ENCODE measurements at places on chromosomes 1 and 21. TPM values are rescaled to one million over a fixed set of nuclear protein-coding genes. Genes with fewer than 3 reads are reported as not detected.
A peak's percentile ranks its signal among the peaks of the same experiment; 100 is the strongest.

The AIM2 gene
- total RNA-seq = not detected

The AIRE gene
- total RNA-seq = 0.17 TPM

DNA sequence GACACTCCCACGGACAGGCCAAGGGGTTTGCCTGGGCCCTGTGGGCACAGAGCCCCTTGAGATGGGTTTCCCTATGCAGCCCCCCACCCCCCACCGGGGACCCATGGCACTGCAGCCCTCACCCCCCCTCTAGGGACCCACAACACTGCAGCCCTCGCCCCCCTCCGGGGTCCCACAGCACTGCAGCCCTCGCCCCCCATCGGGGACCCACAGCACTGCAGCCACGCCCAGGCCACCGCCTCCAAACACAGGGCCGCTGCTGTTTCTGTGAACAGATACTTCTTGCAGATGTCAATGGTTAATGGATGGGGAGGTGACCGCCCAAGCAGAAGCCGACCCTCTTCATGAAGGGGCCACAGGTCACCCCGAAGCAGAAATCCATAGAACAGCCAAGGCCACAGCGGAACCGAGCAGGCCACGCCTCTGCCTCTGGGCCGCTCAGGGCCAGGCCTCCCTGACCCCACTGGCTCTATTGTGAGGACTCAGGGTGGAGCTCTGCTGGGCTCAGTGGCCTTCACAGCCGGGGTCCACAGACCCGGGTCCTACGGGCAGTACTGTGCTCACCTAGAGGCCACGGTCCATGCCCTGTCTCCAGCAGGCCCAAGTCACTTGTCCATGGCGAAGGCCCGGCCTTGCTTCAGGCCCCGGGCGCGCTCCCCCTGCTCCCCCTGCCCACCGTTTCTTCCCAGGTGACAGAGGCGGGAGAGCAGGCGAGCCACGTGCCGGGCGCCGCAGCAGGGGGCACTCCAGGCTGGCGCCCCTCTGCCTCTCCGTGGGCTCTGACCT, 4.1 kb upstream of the POFUT2 start:
- no peak for DNase-seq

- DNase-seq = no peak
These were observed 352 bp downstream of the KCNK1 start for GRCh38 chr1:233614173-233614742.

GRCh38 chr1:88730995-88731394, 46.9 kb downstream of the PKN2 start:
- DNase-seq = no peak

DNA sequence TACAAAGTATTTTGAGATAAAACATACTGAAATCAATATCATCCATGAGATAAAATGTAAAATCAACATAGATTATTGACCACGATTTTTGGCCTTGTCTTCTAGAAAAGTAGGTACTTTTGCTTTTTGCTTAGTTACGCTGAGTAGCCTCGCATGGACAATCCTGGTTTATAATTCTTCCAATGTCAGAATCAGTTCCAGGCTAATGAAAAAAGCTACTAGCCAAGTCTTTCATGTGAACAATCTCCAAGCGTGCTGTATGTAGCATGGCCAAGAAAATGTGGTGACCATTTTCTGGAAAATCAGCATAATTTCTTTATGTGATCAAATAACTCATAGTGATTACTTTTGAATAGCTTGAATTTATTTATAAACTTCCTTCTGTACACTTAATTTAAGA, 145.8 kb downstream of the NTMT2 start:
- no peak for DNase-seq

DNA sequence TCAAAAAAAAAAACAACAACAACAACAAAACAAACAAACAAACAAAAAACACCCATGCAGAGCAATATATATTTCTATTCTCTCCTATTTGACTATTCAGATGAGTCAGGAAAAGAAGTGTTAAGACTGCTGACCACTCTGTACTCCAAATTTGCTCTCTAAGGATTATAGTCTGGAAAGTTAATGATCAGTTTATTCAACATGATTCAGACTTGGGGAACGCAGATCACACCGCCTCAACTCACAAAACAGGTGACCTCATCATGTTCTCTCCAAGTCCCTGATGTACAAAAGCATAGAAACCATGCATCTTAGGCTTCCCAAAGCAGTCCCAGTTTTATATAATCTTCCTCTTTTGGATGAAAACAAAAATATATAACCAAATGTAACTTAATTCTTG, 51.9 kb upstream of the PRRC2C start:
- DNase-seq = peak; percentile 85

The PIGP gene
- total RNA-seq = 11.4 TPM

DNA sequence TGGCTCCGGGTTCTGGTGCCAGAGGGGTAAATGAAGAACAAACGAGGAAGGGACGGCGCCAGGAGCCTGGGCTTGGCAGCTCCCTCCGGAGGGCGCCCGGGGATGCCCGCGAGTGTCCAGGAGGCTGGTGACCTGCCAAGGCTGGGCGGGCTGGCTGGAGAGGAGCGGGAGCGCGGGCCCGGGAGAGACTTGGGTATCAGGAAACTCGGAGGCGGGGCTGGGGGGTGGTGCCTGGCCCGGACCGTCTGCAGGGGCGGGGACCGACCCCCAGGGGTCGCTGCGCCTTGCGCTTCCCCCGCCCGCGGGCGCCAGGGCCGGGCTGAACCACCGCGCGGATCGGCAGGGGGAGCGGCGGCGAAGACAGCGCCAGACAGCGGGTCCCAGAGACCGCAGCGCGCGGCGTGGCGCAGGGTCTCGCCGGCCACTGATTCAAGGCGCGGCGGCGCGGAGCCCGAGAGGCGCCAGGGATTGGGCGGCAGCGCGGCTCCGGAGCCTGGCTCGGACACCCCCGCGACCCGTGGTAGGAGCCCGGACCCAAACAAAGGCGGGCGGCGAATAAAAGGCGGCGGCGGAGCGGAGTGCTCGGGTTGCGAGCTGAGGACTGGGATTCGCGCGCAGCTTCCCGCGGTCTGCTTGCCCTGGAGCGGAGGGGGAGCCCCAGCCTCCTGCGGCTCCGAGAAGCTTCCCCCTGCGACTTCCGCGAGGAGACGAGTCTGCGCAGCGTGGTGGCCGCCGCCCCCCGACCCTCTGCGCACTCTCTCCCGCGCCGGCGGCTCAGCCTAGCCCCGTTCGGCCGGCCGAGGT, at the start of gene DISP3:
DISP3 (plus strand) TSS at position 585 of the 804 bp plus-strand sequence. CDS start 21,838 bp downstream, outside the sequence.
- DNase-seq = no peak

- DNase-seq = no peak
These were observed 75.8 kb upstream of the GNG4 start for GRCh38 chr1:235725434-235725833.

The RBP7 gene
- total RNA-seq = 11.1 TPM

GRCh38 chr1:222023025-222023424, 281.1 kb upstream of the DUSP10 start:
- no peak for DNase-seq

The GPR3 gene
- 1.6 TPM for total RNA-seq

DNA sequence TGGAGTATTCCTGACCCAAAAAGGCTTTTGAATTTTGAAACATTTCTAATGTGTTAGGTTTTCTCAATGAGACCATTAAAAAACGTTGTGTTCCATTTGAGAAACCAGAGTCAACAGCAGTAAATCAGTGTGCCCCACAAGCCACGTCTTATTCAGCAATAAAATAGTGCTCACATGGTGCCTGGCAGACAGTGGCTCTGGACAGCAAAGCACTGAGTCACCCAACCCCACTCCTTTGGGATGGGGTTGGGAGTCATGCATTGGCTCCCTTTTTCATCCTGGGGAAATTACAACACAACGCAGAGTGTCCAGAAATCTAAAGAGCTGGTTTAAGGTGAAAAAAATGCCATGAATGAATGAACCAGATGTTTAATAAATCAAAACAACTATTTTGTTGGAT, 46.5 kb downstream of the KCNJ15 start:
- peak; percentile 95 for DNase-seq

DNA sequence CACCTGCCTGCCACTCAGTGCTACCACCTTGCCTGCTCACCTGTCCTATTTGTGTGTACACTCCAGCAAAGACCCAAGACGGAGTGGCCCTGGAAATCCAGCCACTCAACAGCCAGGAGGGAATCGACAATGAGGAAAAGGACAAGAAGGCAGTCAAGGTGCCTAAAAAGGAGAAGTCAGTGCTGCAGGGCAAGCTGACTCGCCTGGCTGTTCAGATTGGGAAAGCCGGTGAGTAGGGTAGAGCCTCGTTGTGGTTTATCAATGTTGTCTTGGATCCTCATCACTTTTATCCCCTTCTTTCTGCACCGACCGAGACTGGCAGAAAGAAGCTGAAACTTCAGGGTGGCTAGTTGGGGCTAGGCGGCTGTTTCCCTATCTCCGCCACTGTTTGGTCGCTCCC, 61.4 kb upstream of the LAX1 start:
- no peak for DNase-seq

GRCh38 chr1:220007438-220007837, 38.9 kb downstream of the EPRS1 start:
- DNase-seq = no peak

- DNase-seq = no peak
These were observed 40.8 kb upstream of the UTS2 start for GRCh38 chr1:7893529-7894180.

DNA sequence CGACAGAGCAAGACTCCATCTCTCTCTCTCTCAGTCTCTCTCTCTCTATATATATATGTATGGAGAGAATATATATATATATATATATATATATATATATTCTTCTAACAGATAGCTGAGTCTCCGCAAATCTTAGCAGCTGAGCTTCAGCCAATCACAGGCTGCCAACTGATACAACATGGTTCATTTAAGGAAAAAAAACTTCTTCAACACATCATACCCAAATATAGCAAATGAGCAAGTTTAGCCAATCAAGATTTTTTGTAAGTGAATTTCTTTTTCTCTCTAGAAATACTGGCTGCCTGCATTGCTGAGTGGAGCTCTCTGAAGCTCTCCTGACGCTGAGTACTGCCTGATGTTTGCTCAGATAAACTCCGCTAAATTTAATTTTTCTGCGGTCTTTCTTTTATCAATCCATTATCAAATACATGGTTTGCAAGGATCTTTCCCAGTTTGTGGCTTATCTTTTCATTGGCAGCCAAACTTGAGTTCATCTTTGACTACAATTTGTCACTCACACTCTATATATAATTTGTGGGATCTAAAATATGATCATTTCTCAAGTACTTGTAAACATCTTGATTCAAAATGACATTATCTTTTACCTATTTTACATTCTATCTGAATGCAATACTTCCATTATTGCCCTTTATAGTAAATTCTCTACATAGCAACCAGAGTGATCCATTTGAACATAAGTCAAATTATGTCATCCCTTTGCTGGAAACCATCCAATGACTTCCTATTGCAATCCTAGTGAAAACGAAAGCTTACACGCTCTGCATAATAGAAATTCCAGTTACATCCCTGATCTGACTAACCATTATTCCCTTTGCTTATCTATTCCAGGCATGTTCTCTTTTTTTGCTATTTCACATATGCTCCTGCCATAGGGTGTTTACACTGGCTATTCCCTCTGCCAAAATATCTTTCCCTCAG, 2131.7 kb downstream of the MRPL39 start:
- no peak for DNase-seq

DNA sequence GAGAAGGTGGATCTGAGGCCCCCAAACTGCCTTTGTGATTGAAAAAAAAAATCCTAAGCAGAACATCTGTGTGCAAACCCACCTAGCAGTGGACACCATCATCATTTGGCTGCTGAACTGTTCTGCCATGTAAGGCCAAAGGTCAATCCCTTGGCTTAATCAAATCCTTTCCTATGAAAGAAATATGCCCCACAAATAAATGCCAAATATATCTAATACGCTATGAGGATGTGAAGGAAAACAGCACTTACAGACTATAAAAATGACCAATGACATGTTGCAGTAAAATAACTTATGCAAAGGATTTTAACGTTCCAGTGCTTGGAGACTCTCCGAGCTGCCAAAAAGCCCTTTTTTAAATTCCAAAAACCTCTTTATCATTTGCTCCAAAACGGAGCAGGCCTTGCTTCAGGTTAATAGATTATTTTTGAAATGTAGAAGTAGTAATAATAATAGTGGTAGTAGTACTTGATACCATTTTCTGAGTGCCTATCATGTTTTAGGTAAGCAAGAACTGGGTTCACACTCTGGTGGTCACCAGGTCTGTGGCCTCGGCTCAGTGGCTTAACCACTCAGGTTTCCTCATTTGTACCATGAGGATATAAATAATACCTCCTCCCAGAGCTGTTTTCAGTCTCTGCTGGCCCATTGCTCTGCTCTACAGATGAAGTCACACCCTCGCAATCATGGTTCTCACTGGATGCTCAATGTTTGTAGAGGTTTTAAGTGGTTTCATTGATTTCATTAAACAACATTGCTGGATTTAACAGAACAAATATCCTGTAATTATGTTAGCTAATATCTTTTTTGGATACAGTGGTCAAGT, 47.9 kb upstream of the EDEM3 start:
- DNase-seq = no peak

DNA sequence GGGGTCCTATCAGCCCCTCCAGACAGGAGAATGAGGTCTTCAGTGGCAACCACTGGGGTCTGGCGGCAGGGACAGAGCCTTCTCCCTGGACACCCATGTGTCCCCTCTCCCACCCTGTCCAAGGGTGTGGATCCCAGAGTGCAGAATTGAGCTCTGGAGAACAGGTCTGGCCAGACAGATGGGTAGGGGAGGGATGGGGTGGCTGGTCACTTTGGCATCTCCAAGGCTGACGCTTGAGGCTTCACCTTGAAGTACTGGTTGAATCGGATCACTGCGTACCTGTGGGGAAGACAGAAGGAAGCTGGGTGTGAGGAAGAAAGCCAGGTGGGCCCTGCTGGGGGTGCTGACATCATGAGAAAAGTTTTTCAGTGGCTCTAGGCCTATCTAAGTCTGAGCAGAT, 19.9 kb downstream of the ETNK2 start:
- no peak for DNase-seq

GRCh38 chr1:22024485-22025367, 23.3 kb downstream of the CELA3A start:
- no peak for DNase-seq

Measured in kidney epithelial cell (primary cell).